ENCODE measurements at places on chromosomes 16 and 17.

DNA sequence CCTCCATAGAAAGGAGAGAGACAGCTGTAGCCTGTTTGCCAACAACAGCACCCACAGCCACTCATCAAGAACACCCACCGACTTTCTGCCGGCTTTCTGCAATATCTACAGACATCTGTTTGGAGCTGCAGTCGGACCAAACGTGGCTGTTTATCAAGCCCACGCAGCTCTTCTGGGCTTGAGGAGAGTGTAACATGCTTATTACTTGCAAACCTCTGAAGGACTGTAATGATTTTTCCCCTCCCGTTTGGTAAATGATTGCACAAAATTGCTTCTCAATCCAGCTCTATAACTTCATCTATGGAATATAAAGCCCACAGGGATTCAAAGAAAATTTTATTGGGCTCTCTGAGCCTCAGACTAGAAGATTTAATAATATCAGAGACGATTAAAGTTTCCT is 100.5 kb downstream of the VAT1L start:
- no peak for DNase-seq

- no peak for DNase-seq
These were observed 19.3 kb upstream of the RBFOX3 start for GRCh38 chr17:79630126-79630525.

- no peak for DNase-seq
These were observed 202.5 kb upstream of the MON1B start for GRCh38 chr16:76988526-76988925.

DNA sequence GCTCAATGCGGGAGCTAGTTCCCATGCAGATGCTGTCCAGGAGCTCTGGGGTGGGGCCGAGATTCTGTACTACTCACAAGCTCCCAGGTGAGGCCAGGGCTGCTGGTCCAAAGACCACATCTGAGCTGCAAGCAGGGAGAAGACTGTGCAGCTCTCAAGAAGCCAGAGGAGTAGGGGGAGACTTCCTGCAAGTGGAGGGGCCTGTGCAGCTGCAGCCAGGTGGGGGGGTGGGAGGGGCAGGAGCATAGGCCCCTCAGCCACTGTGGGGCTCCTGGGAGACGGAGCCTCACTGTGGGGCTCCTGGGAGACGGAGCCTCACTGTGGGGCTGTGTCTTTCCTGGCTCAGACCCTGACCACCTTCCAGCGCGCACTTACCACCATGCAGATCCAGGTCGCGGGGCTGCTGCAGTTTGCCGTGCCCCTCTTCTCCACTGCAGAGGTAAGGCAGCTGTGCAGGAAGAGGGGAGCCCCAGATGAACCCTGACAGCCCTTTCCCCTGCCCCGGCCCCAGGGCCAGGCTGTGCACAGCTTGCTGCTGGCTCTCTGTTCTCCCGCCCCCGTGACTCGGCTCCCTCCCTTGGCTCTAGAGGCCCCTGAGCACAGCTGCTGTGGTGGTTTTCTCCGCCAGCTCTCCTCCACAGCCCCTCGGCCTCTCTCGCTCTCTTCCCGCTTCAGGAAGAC is 24.3 kb upstream of the DNAI2 start:
- DNase-seq, result peak; percentile 9

- DNase-seq, result no peak
These were observed 28.0 kb downstream of the DCUN1D3 start for GRCh38 chr16:20871941-20872815.

- DNase-seq, result no peak
These were observed 559.2 kb downstream of the KCNJ18 start for GRCh38 chr17:22251498-22251897.

GRCh38 chr17:43352579-43353331 is 46.0 kb upstream of the ARL4D start:
- no peak for DNase-seq

Measured in myocyte (in vitro differentiated cells).